A549 treated with DMSO at 1 μM for 4 hours (cell line): ENCODE measurements at places on chromosomes 1 and 21. TPM values are rescaled to one million over a fixed set of nuclear protein-coding genes. Genes with fewer than 3 reads are reported as not detected.

The PCNT gene
- total RNA-seq = 12.9 to 17.5 TPM (median 14.8 TPM) in 5 replicates

The HPDL gene
- total RNA-seq = 4.2 to 5.7 TPM (median 4.3 TPM) in 5 replicates

The CLCA4 gene
- total RNA-seq = not detected in 5 replicates

The SRGAP2 gene
- total RNA-seq = 18.8 to 30.9 TPM (median 26.3 TPM) in 5 replicates

The SPRR2F gene
- not detected in 5 replicates for total RNA-seq

The PTAFR gene
- total RNA-seq = 0.24 to 0.38 TPM (median 0.29 TPM) in 5 replicates

The KCNJ6 gene
- total RNA-seq = 1.6 to 2.9 TPM (median 2.4 TPM) in 5 replicates

The SPRR4 gene
- total RNA-seq = not detected in 5 replicates

The TCP10L gene
- 0.40 to 1.2 TPM (median 0.59 TPM) in 5 replicates for total RNA-seq

The LCE2A gene
- not detected in 5 replicates for total RNA-seq

The ANGPTL3 gene
- total RNA-seq = not detected in 5 replicates

The LCE1D gene
- not detected in 5 replicates for total RNA-seq

The TMCC2 gene
- total RNA-seq = 2.8 to 3.3 TPM (median 3.1 TPM) in 5 replicates

The NBPF3 gene
- total RNA-seq = 5.5 to 7.2 TPM (median 6.3 TPM) in 5 replicates

The TP73 gene
- total RNA-seq = 0.37 to 0.63 TPM (median 0.58 TPM) in 5 replicates

The SFN gene
- 425 to 552 TPM (median 445 TPM) in 5 replicates for total RNA-seq

The RSPO1 gene
- 0.08 to 0.21 TPM (median 0.09 TPM) in 5 replicates for total RNA-seq

The PLPP3 gene
- 27.6 to 36.1 TPM (median 32.0 TPM) in 5 replicates for total RNA-seq

The ARHGEF11 gene
- 17.4 to 23.5 TPM (median 20.7 TPM) in 5 replicates for total RNA-seq

The POMGNT1 gene
- total RNA-seq = 36.1 to 49.1 TPM (median 46.9 TPM) in 5 replicates

The BRINP3 gene
- not detected in 5 replicates for total RNA-seq

The PERM1 gene
- total RNA-seq = 0.09 to 0.16 TPM (median 0.15 TPM) in 5 replicates

The SLFNL1 gene
- total RNA-seq = 0.03 to 0.07 TPM (median 0.06 TPM) in 3 of 5 replicates, not detected in the others

The TTC22 gene
- total RNA-seq = not detected in 5 replicates

The EFNA3 gene
- 3.7 to 5.6 TPM (median 4.2 TPM) in 5 replicates for total RNA-seq

The IFI44L gene
- total RNA-seq = 0.02 to 0.09 TPM (median 0.02 TPM) in 3 of 5 replicates, not detected in the others

The OR2T35 gene
- total RNA-seq = not detected in 5 replicates

The AMY1B gene
- total RNA-seq = not detected in 5 replicates
